ENCODE measurements at places on chromosomes 13 and 19. TPM values are rescaled to one million over a fixed set of nuclear protein-coding genes. Genes with fewer than 3 reads are reported as not detected.

The AMER2 gene
- not detected for total RNA-seq

The ZNF665 gene
- total RNA-seq, result 4.0 TPM

The ARHGAP33 gene
- total RNA-seq, result 91.3 TPM

The ATP8B3 gene
- total RNA-seq, result 28.8 TPM

The LIM2 gene
- total RNA-seq, result not detected

The TNNI3 gene
- not detected for total RNA-seq

The CSNK1G2 gene
- total RNA-seq, result 112 TPM

The NCCRP1 gene
- total RNA-seq, result not detected

The ZNF793 gene
- total RNA-seq, result 4.9 TPM

The ILF3 gene
- total RNA-seq, result 385 TPM

The ZNF773 gene
- total RNA-seq, result 11.0 TPM

The SLC15A1 gene
- not detected for total RNA-seq

The ZNF534 gene
- not detected for total RNA-seq

The KCNRG gene
- 0.42 TPM for total RNA-seq

The TJP3 gene
- total RNA-seq, result 3.5 TPM

The GADD45GIP1 gene
- 14.9 TPM for total RNA-seq

The DPF1 gene
- total RNA-seq, result 0.12 TPM

The PTGER1 gene
- 0.27 TPM for total RNA-seq

The VSIG10L gene
- 1.2 TPM for total RNA-seq

The ZNF878 gene
- 0.52 TPM for total RNA-seq

The C19orf18 gene
- 0.82 TPM for total RNA-seq

The CGB3 gene
- not detected for total RNA-seq

The HCST gene
- 137 TPM for total RNA-seq

The CD37 gene
- total RNA-seq, result 268 TPM

The KLF12 gene
- 33.6 TPM for total RNA-seq

The AP2A1 gene
- total RNA-seq, result 87.9 TPM
